ENCODE measurements at places on chromosomes 11 and 22. TPM values are rescaled to one million over a fixed set of nuclear protein-coding genes. Genes with fewer than 3 reads are reported as not detected.

DNA sequence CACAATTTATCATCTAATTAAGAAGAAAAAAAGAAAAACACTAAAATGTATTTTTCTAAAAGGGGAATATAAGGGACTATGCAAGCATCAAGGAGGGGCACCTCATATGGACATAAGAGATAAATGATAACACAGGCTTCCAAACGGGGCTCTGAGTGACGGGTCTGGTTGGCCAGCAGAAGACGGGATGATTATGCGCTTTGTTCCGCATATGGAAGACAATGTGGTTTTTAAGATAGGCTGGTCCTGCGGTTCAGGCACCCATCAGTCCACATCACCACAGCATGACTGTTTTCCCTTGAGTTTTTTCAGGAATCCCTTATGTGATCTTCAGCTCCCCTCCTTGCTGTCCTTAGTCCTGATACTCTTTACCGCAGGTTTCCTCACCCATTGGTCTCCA, 404.6 kb downstream of the OPCML start:
- no peak for DNase-seq
- no peak overlapping the region for H3K4me3 ChIP-seq
- H3K4me1 ChIP-seq: no peaks in the 10 kb centered on the region
- no peaks in the 10 kb centered on the region for H3K27me3 ChIP-seq
- no peaks in the 10 kb centered on the region for H3K36me3 ChIP-seq

DNA sequence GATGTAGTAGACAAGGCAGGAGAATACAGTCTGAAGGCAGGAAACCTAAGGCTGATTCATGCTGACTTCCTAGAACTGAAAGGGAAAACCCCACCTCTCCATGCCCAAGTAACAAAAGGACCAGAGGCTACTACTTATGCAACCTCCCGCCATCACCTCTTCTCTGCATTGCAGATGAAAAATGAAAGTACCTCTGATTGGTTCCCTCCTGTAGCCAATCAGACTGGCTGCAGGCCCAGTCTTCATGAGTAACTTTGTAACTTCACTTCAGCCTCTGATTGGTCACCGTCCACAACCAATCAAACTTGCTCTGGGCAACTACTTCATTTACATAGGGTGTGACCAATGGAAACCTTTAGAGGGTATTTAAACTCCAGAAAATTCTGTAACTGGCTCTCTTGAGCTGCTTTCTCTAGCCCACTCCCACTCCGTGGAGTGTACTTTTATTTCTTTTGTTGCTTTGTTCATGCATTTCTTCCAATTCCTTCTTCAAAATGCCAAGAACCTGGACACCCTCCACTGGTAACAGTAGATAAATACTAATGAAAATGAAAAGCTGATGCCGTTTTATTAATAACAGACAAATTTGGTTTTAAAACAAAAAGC, 5.2 kb upstream of the MAP6 start:
- H3K36me3 ChIP-seq: no peaks in the 10 kb centered on the region
- no peak overlapping the region for H3K4me3 ChIP-seq
- H3K4me1 ChIP-seq: no peaks in the 10 kb centered on the region
- H3K27me3 ChIP-seq: no peaks in the 10 kb centered on the region

DNA sequence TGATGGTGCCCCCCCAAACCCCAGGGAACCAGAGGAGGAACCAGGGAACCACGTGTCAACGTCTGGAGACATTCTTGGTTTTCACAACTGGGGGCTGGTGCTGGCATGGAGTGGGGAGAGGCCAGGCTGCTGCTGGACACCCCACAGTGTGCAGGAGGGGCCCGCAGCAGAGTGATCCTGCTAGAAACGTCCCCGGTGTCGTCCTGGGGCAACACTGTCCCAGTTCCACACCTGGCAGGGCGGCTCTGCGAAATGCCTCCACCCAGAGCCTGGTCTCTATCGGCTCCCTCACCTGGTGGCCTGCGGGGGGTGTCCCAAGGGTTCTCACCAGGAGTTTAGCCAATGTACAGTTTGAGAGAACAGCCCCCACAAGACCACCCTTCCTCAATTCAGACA, 226.3 kb downstream of the CTTN start:
- no peaks in the 10 kb centered on the region for H3K36me3 ChIP-seq
- no peaks in the 10 kb centered on the region for H3K27me3 ChIP-seq
- no peak overlapping the region for H3K4me3 ChIP-seq
- no peak for DNase-seq

DNA sequence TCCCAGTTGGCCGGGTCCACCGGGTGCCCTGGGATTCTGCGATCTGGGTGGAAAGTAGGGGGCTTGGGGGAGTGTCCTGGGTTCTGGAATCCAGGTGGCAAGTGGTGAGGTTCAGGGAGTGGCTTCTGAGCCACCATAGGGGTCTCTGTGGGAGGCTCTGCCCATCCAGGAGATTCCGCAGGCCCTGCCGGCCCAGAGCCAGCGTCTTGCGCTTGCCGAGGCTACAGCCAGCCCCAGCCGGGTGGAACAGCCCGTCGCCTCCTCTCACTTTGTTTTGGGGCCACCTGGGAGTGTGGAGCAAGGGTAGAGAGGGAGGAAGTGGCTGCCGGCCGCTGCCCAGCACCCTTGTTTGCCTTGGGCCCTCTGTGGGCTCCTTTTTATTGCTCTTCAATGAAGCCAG, 60.6 kb upstream of the PPP6R3 start:
- peaks cover 21% of the 10 kb centered on the region for H3K4me1 ChIP-seq
- DNase-seq: no peak

DNA sequence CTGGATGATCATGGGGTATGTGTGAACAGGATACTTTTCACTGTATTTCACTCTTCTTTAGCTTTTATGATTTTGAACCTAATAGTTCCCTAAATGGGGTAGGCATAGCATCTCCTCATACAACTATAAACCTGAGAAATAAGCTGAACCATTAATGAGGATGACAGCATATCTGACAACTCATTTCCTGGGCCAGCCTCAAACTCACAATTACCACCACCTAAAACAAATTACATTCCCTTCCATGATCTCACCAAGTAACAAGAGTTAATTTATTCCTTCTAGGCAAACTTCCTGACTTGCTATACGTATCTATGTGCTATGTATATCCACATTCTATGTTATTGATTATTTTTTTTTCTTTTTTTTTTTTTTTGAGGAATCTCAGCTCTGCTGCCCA, 23.0 kb downstream of the SIK3 start:
- peaks cover 9% of the 10 kb centered on the region for H3K4me1 ChIP-seq
- no peak for DNase-seq
- H3K27me3 ChIP-seq: no peaks in the 10 kb centered on the region
- H3K27ac ChIP-seq: no peak overlapping the region
- H3K4me3 ChIP-seq: no peak overlapping the region

GRCh38 chr11:114185436-114185835, 110.8 kb upstream of the NNMT start:
- H3K27me3 ChIP-seq: no peaks in the 10 kb centered on the region
- no peak overlapping the region for H3K4me3 ChIP-seq
- no peak overlapping the region for H3K27ac ChIP-seq
- no peaks in the 10 kb centered on the region for H3K36me3 ChIP-seq

P2RX6 gene
- total RNA-seq: 1.3 TPM

DNA sequence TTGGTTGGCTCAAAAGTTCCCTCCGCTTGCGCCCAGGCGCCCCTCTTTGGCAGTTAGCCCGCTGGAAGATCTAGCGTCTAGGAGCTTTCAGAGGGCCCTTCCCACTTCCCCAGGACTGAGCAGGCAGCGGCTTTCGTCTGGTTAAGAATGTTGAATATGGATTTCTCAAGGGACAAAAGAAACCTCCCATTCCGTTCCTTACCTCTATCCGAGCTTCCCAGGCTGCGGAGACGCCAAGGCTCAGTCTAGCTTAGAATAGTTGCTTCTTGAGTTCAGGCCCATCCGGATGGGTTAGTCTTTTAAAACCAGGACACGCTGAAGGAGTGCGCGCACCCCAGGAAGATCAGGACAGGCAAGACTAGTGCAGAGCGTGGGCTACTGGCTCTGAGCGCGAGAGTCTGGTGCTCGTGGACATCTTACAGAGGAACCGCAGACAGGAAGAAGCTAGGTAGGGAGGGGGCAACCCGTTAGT, 1.6 kb downstream of the NELL1 start:
- no peaks in the 10 kb centered on the region for H3K27me3 ChIP-seq
- peaks cover 2% of the 10 kb centered on the region for H3K4me1 ChIP-seq
- no peak overlapping the region for H3K27ac ChIP-seq
- no peak for DNase-seq
- H3K36me3 ChIP-seq: no peaks in the 10 kb centered on the region

GPHA2 gene
- total RNA-seq: 0.72 TPM

SCN3B gene
- total RNA-seq: 1.1 TPM

GRCh38 chr22:46829941-46830715, 67.7 kb downstream of the TBC1D22A start:
- H3K27me3 ChIP-seq: no peaks in the 10 kb centered on the region
- H3K4me1 ChIP-seq: peaks cover 6% of the 10 kb centered on the region
- H3K27ac ChIP-seq: no peak overlapping the region
- DNase-seq: no peak
- H3K36me3 ChIP-seq: no peaks in the 10 kb centered on the region

GRCh38 chr11:70581991-70582885, 183.9 kb downstream of the CTTN start:
- no peak overlapping the region for H3K27ac ChIP-seq
- H3K36me3 ChIP-seq: no peaks in the 10 kb centered on the region
- no peaks in the 10 kb centered on the region for H3K4me1 ChIP-seq

- H3K36me3 ChIP-seq: no peaks in the 10 kb centered on the region
- DNase-seq: no peak
- H3K4me3 ChIP-seq: no peak overlapping the region
- H3K27ac ChIP-seq: no peak overlapping the region
- H3K4me1 ChIP-seq: peaks cover 5% of the 10 kb centered on the region
These were observed 24.4 kb upstream of the SHISAL1 start for GRCh38 chr22:44336962-44337677.

LAYN gene
- total RNA-seq: 17.8 TPM

- no peak overlapping the region for H3K4me3 ChIP-seq
- DNase-seq: no peak
- no peak overlapping the region for H3K27ac ChIP-seq
- no peaks in the 10 kb centered on the region for H3K36me3 ChIP-seq
- H3K4me1 ChIP-seq: peaks cover 8% of the 10 kb centered on the region
- H3K27me3 ChIP-seq: no peaks in the 10 kb centered on the region
These were observed 37.8 kb downstream of the STIM1 start for GRCh38 chr11:3893311-3893710.

GRCh38 chr11:15175831-15176230, 61.1 kb downstream of the INSC start:
- no peak for DNase-seq
- H3K4me3 ChIP-seq: no peak overlapping the region

RAG1 gene
- 0.82 TPM for total RNA-seq

GRCh38 chr22:40443732-40444131, 73.3 kb downstream of the SGSM3 start:
- H3K27ac ChIP-seq: no peak overlapping the region
- DNase-seq: no peak
- H3K4me1 ChIP-seq: peaks cover 2% of the 10 kb centered on the region
- no peak overlapping the region for H3K4me3 ChIP-seq
- no peaks in the 10 kb centered on the region for H3K27me3 ChIP-seq
- no peaks in the 10 kb centered on the region for H3K36me3 ChIP-seq

LMO1 gene
- not detected for total RNA-seq

GRCh38 chr11:5043380-5043779, 2.9 kb upstream of the OR52J3 start:
- no peaks in the 10 kb centered on the region for H3K36me3 ChIP-seq
- no peaks in the 10 kb centered on the region for H3K27me3 ChIP-seq
- no peak overlapping the region for H3K4me3 ChIP-seq
- no peak overlapping the region for H3K27ac ChIP-seq

DNA sequence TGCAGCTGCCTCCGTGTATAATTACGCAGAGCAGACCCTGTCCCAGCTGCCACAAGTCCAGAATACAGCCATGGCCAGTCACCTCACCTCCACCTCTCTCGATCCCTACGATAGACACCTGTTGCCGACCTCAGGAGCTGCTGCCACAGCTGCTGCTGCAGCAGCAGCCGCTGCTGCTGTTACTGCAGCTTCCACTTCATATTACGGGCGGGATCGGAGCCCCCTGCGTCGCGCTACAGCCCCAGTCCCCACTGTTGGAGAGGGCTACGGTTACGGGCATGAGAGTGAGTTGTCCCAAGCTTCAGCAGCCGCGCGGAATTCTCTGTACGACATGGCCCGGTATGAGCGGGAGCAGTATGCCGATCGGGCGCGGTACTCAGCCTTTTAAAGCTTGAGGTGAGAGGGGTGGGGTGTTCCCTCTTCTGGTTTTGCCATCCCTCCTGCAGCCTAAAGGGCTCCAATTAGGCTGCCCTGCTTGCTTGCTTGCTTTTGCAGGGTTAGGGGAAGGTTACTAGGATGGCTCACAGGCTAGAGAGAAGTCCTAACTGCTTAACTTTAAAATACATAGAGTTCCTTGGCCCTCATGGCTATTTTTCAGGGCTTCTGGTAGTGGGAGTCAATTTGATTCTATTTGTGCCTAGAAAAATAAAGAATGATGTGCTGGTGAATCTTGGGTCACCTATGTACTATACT, 5.4 kb downstream of the RBM4 start:
- no peaks in the 10 kb centered on the region for H3K27me3 ChIP-seq
- H3K4me1 ChIP-seq: peaks cover 23% of the 10 kb centered on the region
- no peak for DNase-seq
- no peak overlapping the region for H3K4me3 ChIP-seq
- no peaks in the 10 kb centered on the region for H3K36me3 ChIP-seq

SLC22A9 gene
- total RNA-seq: not detected

- H3K27me3 ChIP-seq: no peaks in the 10 kb centered on the region
- peak; percentile 61 for DNase-seq
- H3K36me3 ChIP-seq: no peaks in the 10 kb centered on the region
- no peak overlapping the region for H3K4me3 ChIP-seq
- H3K27ac ChIP-seq: no peak overlapping the region
- H3K4me1 ChIP-seq: peaks cover 14% of the 10 kb centered on the region
These were observed 64.9 kb downstream of the ENDOD1 start for GRCh38 chr11:95154514-95154913.

C22orf23 gene
- 0.45 TPM for total RNA-seq

RTN4RL2 gene
- 1.1 TPM for total RNA-seq

GP1BB gene
- total RNA-seq: 21.5 TPM

DNA sequence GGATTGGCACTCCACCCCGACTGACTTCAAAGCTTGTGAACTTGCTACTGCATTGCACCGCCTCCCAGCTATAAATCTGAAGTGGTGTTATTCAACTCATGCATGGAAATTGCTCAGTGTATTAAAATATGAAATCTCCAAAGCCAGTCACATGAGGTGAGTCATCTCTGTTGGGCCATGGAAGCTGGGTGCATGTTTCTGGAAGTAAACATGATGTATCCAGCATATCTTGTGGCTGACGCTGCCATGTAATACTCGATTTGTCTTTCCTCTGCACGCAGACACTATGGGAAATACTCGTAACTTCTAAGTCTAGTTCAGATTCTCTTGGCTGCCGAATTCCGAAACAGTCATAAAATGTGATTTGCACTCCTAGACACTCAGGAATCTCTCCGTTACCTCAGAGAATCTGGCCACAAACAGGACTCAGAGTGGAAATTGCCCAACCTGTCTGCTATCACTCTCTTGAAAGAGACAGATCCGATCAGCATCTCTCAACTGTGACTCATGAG, 154.9 kb upstream of the MPPED2 start:
- H3K4me3 ChIP-seq: no peak overlapping the region
- no peaks in the 10 kb centered on the region for H3K4me1 ChIP-seq
- no peak overlapping the region for H3K27ac ChIP-seq
- DNase-seq: no peak
- no peaks in the 10 kb centered on the region for H3K27me3 ChIP-seq
- no peaks in the 10 kb centered on the region for H3K36me3 ChIP-seq

- peaks cover 10% of the 10 kb centered on the region for H3K4me1 ChIP-seq
- no peak overlapping the region for H3K4me3 ChIP-seq
- DNase-seq: no peak
- no peaks in the 10 kb centered on the region for H3K36me3 ChIP-seq
- no peaks in the 10 kb centered on the region for H3K27me3 ChIP-seq
- H3K27ac ChIP-seq: no peak overlapping the region
These were observed 3.0 kb upstream of the INPPL1 start for GRCh38 chr11:72221386-72222075.

GRCh38 chr22:42613872-42614301, 796 bp downstream of the POLDIP3 start:
- H3K27ac ChIP-seq: peak overlapping the region; percentile 91
- DNase-seq: no peak
- H3K4me1 ChIP-seq: peaks cover 19% of the 10 kb centered on the region

OR5I1 gene
- not detected for total RNA-seq
